ENCODE measurements at places on chromosomes 1 and 21. TPM values are rescaled to one million over a fixed set of nuclear protein-coding genes. Genes with fewer than 3 reads are reported as not detected.

DNA sequence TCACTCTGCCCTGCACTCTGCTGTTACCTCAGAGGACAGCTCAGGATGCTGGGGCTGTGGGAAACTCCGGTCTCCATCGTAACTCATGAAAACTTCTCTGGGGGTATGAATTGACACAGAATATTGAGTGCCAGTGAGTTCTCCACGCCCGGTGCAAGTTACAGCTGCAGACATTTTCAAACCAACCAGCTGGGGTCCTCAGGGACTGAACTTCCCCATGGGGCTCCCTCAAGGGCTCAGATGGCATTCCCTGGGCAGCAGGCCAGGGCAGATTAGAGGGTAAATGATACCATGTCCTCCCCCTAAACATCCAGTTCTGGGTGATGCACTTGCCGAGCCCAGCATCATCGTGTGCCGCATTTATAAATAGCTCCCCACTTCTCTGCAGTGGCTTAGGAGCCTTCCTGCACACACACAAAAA lies 27.8 kb upstream of the CCSAP start:
- DNase-seq, result no peak

- no peak for DNase-seq
Observed at GRCh38 chr1:158654086-158654485, 32.4 kb downstream of the SPTA1 start.

DNA sequence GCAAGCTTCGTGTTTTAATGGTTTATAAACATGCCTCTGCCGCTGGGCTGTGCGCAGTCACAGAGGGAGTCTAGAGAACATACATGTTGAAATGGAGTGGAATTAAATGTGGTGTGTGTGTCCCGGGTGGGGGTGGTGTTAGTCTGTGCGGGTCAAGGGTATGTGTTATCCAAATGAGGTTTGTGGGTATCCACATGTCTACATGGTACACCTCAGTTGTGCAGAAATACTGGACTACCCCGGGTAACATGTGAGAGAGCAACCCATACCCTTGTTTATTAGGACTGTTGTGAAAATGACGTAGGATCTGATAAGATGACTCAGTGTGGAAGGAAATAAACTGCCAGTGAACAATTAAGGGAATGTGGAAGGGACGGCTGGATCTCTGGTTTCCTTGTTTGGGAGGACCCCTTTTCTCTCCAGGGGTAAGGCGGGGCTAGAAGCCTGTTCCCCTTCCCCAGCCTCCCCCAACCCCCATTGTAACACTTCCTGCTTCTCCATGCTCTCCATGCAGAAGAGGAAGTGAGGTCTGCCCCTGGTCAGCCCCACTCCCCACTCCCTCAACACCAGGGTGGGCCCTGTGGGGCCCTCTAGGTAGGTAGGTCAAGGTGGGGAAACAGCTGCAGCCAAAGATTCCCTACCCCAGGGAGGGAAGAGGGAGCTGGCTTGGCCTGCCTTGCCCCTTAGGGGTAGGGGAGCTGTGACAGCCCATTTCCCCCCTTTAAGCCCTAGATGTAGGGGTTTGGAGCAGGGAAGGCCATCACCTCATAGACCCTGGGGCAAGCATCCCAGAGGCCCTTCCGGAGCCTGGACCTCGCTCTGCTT lies 690 bp downstream of the EPS8L3 start:
- DNase-seq, result peak; percentile 53

GRCh38 chr1:224308064-224308463 lies 21.9 kb downstream of the NVL start:
- DNase-seq, result no peak

HNRNPCL4 gene
- not detected for polyA plus RNA-seq

DNA sequence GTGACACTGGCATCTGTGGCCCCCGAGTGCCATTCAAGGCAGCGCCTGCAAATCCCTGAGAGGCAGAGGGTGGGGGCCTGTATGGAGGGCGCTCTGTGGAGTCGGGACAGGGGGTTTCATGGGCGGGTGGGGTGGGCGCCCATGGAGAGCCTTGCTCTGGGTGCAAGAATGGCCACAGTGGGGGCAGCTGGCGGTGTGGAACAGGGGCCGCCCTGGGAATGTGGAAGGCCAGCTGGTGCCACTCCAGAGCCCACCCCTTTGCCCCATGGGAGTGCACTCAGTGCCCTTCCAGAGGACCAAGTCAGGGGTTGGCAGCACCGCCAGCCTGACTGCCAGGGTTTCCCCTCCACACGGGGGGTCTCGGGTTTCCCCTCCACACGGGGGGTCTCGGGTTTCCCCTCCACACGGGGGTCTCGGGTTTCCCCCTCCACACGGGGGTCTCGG lies 55.0 kb upstream of the TRAPPC10 start:
- no peak for DNase-seq

DNA sequence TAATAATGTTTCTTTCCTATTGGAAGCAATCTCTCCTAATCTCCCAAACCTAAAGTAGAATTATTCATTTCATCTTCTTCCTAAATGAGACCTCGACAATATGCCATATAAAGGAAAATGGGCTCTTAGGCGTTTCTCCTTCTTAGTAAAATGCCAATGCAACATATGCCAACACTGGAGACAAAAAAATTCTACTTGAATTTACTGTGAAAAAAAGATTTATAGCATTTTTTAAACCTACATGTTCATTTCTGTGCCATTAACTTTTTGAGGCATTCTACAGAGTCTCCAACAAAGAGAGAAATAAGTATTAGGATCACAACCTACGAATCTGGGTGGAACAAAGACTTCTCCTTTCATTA lies 1.3 kb downstream of the WDR47 start:
- DNase-seq, result no peak

GRCh38 chr1:15944308-15945010 lies 31.4 kb downstream of the ZBTB17 start:
- no peak for DNase-seq
